Sigmoid colon (tissue), 7 donors: ENCODE measurements at places on chromosomes 3 and 15. TPM values are rescaled to one million over a fixed set of nuclear protein-coding genes. Genes with fewer than 3 reads are reported as not detected.

GRCh38 chr3:146817704-146818103 lies 212.6 kb upstream of the PLSCR5 start:
- DNase-seq: no peak

GRCh38 chr3:129506231-129506742 lies 22.2 kb upstream of the RHO start:
- DNase-seq: no peak

The CORO2B gene
- total RNA-seq: 3.7 TPM

- DNase-seq: peak; percentile 85
Observed at GRCh38 chr3:66476852-66477381, 23.9 kb downstream of the LRIG1 start.

The RYR3 gene
- 20.2 TPM for total RNA-seq

- peak; percentile 93 for DNase-seq
Observed at GRCh38 chr3:86990734-86991481, at the start of gene VGLL3. Gene VGLL3 (minus strand): TSS chr3:86991149. CDS start chr3:86990743, 406 bp downstream.

The GPR27 gene
- total RNA-seq: 0.33 TPM

The XYLB gene
- 3.2 TPM for total RNA-seq

- no peak for DNase-seq
Observed at GRCh38 chr3:53579636-53580035, 85.2 kb downstream of the CACNA1D start.

DNA sequence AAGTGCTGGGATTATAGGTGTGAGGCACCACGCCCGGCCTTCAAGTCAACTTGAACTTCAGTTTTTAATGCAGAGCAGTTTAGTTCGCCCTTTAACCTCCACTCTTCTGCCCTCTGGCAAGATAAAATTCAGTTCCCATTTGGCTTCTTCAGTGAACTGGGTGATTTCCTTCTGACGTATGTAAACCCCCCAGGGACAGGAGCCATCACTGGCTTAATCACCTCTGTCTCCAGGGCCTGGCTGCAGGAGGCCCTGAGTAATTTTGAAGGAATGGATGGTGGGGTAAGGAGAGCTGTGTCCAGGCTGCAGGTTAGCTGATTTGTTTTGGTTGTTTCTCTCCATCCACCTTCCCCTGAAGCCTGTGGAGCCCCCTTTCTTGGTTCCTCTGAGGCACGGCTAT lies 11.9 kb downstream of the MCM2 start:
- no peak for DNase-seq

DNA sequence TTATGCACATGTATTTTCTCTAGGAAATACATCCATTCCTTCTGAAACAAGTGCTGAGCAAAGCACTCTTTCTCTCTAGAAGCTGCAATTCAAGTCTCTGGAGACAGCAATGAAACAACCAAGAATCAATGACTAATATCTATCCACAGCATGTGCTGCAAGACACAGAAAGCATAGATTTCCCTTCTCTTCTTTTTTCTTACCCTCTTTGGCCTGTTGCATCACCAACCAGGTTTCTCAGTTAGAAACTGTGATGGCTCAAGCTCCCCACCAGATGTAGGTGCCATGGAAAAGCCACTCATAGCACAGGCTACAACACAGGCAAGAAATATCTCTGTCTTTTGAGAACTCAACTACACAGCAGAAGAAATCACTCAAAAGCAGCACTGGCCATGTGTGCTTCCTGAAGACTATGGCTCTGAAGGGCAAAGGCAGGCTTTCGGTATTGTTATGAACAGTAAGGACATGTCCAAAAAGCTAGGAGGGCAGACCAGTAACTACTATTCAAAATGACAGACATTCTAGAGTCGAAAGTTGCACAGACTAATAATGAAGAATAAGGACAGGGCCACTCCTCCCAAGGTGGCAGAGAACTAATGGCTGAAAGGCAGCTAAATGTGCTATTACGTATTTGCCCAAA lies 15.5 kb downstream of the ZDHHC3 start:
- no peak for DNase-seq

DNA sequence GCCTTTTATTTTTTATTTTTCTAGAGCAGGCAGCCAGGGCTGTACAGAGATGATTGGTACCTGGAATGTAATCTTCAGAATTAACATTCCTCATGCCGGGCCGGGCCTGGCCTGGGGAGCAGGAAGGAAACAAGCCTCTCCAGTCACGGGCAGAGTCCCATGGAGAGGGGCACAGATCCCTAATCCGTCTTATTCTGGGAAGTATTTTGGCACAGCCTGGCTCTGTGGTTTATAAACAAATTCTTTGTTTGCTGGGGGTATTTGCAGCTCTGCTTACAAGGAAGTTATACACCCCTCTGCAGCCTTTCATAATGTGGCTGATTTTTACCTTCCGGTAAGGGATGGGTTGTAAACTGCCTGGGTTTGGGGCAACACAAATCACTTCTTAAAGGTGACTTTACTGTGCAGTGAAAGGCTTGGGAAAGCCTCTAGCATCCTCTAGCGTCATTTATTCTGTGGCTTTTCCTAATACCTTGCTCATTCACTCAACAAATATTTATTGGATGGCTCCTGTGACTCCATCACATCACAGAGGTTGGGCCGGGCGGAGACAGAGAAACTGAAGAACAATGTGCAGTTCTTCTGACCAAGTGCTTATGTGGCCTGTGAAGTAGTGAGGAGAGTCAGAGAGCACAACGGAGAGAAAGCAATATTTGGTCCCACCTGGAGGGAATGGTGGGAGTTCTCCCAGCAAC lies 2.7 kb downstream of the SLC6A20 start:
- DNase-seq: no peak

DNA sequence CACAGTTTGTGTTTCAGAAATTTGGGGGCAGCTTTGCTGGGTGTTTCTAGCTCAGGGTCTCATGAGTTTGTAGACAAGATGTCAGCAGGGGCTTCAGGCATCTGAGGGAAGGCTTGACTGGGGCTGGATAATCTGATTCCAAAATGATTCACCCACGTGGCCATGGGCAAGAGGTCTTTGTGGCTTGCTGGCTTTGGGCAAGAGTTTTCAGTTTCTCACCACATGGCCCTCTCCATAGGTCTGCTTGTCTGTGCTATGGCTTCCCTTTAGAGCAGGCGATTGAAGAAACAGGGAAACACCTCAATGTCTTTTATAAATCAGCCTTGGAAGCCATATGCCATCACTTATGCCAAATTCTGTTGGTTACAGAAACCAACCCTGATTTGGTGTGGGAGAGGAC lies 11.9 kb downstream of the RPS27L start:
- no peak for DNase-seq

DNA sequence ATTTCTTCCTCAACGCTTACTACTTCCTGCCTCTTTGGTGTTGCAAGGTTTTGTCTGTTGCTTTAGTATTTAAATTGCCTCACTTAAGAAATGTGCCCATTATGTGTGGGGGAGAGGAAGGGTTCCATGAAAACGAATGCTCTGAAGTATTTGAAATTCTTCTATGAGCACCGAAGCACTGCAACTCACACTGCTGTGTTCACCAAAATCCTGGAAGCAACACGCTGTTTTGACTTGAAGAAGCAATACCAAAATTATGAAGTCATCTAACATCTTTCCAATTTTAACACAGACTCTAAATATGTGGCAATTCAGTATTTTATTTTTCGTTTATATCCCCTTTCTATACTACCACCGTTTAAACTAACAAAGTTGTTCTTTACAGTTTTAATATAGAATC lies 101.5 kb downstream of the RBMS3 start:
- DNase-seq: peak; percentile 68

DNA sequence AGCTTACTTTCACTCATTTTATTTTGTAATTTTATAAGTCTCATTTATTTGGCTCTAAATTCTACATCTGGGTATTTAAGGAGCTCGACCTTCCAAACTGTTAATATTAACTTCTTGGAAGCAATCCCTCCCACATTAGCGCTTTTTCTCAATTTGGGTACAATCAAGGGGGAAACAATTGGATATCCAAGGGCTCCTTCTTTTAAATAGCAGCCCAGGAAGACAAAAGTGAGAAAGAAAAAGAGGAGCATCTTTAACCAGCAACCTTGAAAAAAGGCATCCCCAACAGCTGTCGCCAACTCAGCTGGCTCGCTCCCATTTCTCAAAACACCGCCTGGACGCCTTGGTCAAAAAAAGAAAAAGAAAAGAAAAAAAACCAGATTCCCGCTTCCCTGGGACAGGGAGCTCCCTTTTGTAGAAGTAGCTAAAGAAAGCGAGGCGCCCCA lies 873 bp downstream of the C3orf70 start:
- no peak for DNase-seq

- DNase-seq: no peak
Observed at GRCh38 chr15:83723216-83723615, 69.3 kb downstream of the ADAMTSL3 start.
